ENCODE measurements at places on chromosomes 7 and 10.

DNA sequence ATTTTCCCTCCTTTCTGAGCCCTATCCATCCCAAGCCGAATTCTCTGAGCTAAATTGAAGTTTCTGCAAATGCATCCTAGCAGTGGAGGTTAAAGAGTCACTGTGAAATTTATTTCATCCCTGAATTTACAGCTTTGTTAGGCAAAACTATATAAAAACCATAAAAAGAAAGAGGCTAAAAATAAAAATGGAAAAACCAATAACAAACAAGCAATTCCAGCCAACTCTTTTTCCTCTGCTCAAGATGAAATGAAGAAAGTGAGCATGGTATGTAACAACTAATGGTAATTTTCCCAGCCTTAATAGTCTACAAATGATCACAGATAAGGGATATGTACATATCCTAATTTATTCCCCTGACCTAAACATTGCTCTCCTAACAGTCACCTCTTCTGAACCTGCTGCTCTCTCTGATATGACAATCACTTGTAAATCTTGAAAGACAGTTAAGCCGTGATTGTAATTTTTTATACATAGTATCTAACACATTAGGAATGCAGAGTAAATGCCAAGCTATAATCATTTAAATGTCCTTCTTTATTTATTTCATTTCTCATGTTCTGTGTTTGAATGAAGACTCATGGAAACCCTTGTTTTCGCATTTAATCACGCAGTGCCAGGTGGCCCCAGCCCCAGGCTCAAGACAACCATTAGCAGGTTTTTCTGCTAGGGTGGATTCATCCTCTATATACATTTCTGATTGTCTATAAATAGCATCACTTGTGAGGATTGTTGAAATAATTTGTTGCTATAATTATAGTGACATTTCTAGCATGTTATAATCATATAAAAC, 48.6 kb upstream of the NRP1 start:
- DNase-seq = no peak

DNA sequence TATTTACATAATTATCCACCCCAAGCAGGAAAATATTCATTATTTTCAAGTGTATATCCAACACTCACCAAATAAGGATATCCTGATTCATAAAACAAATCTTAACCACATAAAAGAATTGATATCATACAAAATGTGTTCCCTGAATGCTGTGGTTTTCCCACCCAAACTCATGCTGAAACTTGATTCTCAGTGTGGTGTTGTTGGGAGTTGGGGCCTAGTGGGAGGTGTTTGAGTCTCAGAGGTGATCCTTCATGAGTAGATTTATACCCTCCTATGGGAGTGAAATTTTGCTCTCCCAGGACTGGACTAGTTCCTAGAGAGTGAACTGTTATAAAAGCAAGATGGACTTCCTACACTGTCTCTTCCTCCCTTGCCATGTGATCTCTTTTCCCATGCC, 1028.3 kb downstream of the SORCS1 start:
- no peak for DNase-seq

DNA sequence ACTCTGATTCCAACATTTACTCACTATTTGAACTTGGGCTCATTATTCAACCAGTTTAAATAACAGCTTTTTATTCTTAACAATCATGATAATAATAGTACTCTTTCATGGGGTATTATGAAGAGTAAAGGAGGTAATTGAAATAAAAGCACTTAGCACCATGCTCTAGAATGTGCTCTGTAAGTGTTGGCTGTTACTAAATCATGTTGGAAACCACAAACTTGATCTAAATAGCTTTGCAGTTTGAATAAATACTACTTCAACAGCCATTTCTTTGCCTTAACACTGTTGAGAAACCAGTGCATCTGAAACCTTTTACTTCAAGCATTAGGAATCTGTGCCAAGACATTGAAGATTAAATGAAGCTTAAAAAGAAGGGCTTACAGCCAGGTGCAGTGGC, 7.9 kb upstream of the UPF2 start:
- no peak for DNase-seq

- DNase-seq = no peak
These were observed 44.4 kb upstream of the OCM2 start for GRCh38 chr7:98034081-98035035.

DNA sequence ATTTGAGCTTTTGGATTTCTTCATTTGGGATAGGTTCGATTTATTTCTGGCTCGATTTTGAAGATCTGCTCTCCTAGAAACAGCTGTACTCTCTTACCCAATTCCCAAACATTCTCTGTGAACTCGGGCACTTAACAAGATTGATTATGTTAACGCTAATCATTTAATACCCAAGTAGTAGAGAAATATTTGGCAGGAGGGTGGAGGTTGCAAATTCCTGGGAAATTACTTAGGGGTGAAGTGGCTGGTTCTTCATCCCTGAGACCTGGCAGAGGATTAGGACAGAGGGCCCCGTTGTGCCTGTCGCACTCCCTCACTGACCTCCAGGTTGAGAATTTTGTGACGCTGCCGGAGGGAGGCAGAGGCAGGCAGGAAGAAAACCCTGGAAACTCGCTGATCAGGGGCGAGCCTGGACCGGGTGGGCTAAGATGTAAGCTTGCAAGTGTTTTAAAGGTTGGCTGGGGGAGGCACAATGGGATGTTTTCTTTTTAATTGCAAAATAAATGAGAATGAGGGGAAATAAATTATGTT, 182.6 kb downstream of the TCF7L2 start:
- DNase-seq = no peak

GRCh38 chr10:103473261-103473671, 5.8 kb downstream of the CALHM3 start:
- DNase-seq = no peak

- DNase-seq = no peak
These were observed 101.5 kb downstream of the RNF216 start for GRCh38 chr7:5679813-5680473.

GRCh38 chr10:53843736-53844362, 957.2 kb downstream of the PCDH15 start:
- DNase-seq = no peak

GRCh38 chr10:125048094-125048864, 106.4 kb downstream of the ZRANB1 start:
- DNase-seq = peak; percentile 80

GRCh38 chr10:27099448-27099847, 846 bp downstream of the ANKRD26 start:
- no peak for DNase-seq

- DNase-seq = no peak
These were observed 145.9 kb upstream of the SEMA3E start for GRCh38 chr7:83794829-83795228.

GRCh38 chr7:158316466-158317031, 271.1 kb downstream of the PTPRN2 start:
- no peak for DNase-seq

DNA sequence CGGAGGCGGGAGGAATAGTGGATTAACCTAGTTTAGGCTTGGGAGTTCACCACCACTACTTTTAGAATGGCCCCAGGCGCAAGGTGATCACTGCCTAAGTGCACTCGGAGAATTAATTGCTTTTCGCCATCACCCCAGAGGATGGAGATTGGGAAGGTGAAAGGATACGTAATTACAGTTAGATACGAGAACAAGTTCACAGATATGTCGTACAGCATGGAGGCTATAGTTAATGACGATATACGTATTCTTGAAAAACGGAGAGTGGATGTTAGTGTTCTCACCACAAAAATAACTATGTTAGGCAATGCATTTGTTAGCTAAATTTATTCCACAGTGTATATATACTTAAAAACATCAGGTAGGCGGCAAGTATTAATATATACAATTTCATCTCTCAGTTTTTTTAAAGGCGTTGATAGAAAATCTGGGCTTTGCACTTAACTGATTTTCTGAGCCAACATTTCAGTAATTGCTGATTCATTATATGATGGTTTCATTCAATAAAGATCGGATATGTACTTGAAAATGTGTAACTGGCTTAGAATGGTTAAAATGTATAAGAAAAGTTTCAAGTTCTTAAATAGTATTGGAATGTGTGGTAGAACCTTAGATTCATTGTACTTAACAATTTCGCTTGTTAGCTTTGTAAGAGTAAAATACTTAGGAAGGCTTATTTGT, 683 bp downstream of the CDC123 start:
- no peak for DNase-seq

DNA sequence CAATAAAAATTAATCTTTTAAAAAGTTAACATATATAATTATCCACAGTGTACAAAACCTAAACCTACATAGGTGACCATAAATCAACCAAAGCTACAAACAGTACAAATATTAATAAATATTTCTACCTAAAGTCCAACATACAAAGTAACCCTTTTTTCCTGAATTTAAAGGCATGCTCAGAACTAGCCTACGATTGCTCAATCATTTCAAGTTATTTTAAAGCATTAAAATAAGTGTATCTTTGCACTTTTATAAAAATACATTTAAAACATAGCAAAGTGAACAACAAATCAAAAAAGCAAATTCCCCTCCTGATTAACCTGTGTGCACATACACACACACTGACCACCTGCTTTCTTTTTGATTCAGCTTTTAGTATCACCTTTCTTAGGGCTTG, 202.2 kb downstream of the PARD3 start:
- no peak for DNase-seq

GRCh38 chr10:78696791-78697395, 371.9 kb upstream of the ZMIZ1 start:
- DNase-seq = no peak

DNA sequence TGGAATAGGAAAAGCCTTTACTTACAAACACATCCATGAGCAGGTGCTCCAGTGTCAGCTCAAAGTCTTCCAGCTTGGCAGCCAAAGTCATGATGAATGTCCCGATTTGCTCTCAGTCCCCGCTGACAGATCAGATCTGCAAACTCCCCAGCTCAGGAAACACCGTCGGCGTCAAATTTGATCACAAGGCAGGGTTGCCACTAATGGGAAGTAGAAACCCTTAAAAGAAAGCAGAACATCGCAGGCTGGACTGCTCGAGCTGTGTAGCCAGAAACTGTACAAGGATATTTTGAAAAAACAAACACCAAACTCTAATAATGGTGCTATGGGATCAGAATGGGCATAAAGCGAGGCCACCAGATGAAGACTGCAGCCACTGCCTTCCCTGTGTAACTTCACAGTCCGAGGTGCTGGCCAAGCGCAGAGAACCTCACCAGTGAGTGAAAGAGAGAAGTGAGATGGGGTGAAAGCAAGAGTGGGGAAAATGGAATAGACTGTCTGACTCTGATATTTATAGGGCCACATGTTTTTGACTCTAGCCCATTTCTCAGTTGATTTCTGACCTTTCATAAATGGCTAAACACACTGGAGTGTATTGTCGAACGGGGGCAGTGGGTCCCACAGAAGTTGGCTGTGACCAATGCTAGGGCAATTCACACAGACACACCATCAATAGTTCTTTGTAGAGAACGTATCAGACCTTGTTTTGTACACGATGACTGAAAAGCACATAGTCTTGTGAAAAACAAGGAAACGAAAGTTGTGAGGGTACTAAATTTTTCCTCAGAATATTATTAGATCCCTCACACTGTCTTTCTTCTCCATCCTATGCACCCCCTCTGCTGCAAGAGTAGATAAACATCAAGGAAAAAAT, 306.2 kb downstream of the FRMD4A start:
- DNase-seq = no peak

GRCh38 chr7:155408651-155409586, 49.0 kb upstream of the EN2 start:
- DNase-seq = no peak

DNA sequence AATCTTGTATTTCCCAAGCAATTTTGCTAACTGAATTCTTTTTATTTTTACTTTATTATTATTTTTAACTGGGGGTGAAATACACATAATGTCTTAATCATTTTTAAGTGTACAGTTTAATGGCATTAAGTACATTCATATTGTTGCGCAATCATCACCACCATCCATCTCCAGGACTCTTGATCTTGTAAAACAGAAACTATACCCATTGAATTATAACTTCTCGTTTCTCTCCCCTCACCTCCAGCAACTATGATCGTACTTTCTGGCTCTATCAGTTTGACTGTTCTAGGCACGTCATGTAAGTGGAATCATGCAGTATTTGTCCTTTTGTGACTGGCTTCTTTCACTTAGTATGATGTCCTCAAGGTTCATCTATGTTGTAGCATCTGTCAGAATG, 108.8 kb downstream of the ARL5B start:
- no peak for DNase-seq

- no peak for DNase-seq
These were observed 68.5 kb downstream of the SLC25A13 start for GRCh38 chr7:96253441-96253840.

DNA sequence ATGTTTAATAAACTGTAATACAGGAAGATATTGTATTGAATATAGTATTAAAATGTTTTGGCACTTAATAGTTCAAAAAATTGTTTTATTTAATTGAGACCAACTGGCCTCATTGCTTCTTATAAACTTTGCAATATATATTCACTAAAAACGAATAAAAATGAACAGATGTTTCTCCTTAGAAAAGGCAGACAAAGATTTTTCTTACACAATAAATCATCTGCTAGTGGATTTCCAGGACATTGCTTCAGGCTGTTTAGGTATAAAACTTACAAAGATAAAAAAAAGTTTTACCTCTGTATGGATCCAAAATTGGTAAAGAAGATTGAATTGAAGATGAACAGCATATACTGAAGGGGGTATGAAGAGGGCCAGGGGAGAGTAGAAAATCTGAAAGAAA, 143.6 kb downstream of the AGMO start:
- no peak for DNase-seq

DNA sequence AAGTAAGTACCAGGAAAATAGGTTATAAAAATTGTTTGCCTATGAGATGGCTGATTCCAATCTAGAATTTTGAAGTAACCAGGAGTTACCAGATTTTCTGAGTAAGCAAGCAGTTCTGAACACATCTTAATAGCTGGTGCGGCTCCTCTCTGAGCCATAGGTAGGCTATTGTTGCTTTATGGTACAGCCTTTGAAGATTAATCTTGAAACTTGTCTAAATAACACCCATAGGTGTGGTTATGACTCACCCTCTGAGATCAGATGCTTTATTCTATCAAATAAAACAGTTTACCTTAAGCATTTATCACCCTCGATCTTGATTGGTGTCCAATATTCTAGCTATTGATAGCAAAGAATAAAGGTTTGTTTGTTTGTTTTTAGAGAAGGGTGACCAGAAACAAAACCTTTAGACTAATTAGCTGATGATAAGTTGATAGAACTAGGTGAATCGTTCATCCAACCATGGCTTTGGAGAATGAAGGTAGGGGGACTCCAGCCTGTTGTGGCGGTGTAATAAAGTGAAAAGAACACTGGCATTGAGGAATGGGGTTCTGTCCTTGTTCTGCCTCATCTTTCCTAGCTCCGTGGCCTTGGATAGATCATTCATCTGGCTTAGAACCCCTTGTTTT, 72.2 kb downstream of the VTI1A start:
- peak; percentile 24 for DNase-seq

DNA sequence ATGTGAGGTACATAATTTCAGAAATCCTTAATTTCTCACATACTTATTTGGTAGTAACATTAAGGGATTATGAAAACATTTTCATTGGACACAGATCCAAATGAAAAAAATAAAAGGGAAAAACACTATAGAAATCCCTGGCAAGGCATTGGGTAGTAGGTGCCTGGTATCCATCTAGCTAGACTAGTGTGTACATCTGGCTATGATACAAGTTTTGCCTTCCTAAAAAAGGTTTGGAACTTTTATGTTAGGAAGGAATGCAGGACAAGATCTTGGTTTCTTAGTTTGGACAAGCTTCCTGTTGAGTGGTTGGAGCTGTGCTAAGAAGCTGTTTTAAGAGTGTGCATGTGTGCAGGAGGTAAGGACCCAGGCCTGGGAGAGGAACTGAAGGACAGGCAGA, 252.3 kb upstream of the GLI3 start:
- DNase-seq = no peak
